ENCODE measurements at places on chromosomes 4 and X. TPM values are rescaled to one million over a fixed set of nuclear protein-coding genes. Genes with fewer than 3 reads are reported as not detected.

Gene NEXMIF
- 1.5 TPM for total RNA-seq

Gene BMPR1B
- total RNA-seq: 1.0 TPM

Gene UGT2B10
- not detected for total RNA-seq

Gene AFF2
- total RNA-seq: 2.2 TPM

Gene DNAAF6
- total RNA-seq: not detected

Gene PRKX
- 43.7 TPM for total RNA-seq

Gene MAOB
- 4.5 TPM for total RNA-seq

Gene F11
- not detected for total RNA-seq

Gene PPEF2
- not detected for total RNA-seq

Gene FOXR2
- not detected for total RNA-seq

Gene FAM9C
- not detected for total RNA-seq

Gene MAGEA6
- total RNA-seq: not detected

Gene GPM6B
- total RNA-seq: 6.6 TPM

Gene CCNA2
- total RNA-seq: 4.8 TPM

Gene TMEM31
- total RNA-seq: not detected

Gene RAB9B
- total RNA-seq: 2.1 TPM

DNA sequence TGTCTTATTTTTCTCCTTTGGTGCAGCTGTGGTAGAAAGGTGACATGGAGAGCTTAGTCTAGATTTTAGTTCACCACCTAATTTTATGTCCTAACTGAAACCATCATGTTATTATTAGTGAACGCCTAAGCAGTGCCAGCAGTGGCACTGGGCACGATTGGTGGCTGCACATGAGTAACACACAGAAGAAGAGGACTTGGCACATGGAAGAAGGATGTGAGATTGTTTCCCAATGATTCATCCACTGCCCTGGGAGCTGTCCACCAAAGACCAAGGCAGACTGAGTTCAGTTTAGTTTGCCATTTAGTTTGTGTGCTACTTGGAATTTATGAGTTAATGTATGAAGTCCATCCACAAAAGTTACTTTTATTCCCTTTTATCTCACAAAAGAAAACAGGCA, 68.1 kb upstream of the NAP1L5 start:
- DNase-seq: no peak

GRCh38 chrX:56762220-56762619, 33.2 kb downstream of the NBDY start:
- DNase-seq: no peak

GRCh38 chrX:80792205-80792604, 17.5 kb downstream of the BRWD3 start:
- no peak for DNase-seq

- no peak for DNase-seq
Measured at GRCh38 chr4:5157791-5158770, 106.8 kb downstream of the STK32B start.

GRCh38 chrX:153387987-153388721, 13.0 kb downstream of the PNMA6E start:
- DNase-seq: no peak

DNA sequence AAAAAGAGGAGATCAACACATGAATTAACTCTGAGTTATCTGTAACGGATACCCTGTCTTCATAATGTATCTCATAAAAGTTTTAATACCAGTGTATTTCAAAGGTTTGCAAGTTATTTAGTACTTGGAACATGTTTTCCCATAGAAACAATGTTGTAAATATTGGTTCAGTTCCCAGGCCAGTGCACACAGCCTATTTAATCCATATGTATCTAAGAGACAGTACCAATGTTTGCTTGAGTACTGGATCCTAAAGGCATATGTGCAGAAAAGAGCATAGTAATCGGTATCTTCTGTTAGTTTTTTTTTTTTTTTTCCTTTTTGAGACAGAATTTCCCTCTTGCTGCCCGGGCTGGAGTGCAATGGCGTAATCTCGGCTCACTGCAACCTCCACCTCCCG, 46.1 kb downstream of the SLIT2 start:
- DNase-seq: no peak

- no peak for DNase-seq
Measured at GRCh38 chrX:72038016-72038415, 93.7 kb downstream of the RTL5 start.

GRCh38 chr4:1300466-1301455, 11.1 kb downstream of the MAEA start:
- no peak for DNase-seq

- DNase-seq: no peak
Measured at GRCh38 chr4:93327346-93327745, 501.2 kb upstream of the ATOH1 start.

GRCh38 chrX:27619459-27619858, 29.3 kb downstream of the DCAF8L2 start:
- no peak for DNase-seq

GRCh38 chr4:36758312-36759178, 477.1 kb downstream of the DTHD1 start:
- DNase-seq: no peak

GRCh38 chr4:10951306-10951705, 266.7 kb upstream of the CLNK start:
- DNase-seq: no peak

- DNase-seq: no peak
Measured at GRCh38 chr4:122007016-122007415, 55.2 kb upstream of the TRPC3 start.

DNA sequence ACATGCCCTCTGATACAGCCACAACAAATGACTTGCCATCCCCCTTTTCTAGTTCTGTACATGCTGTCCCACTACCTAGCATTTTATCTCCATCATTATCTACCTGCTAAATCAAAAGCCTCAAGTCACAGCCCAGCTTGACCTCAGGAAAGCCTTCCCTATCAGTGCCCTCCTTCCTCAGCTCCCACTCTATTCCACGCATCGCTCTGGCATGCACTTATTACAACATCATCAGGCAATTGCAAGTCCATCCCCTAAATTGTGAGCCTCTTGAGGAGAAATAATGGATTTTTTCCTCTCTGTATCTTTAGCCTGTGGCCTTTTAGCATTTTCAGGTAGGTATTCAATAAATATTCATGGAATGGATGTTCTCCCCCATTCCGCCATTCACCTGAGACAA, 5.7 kb downstream of the ARL13A start:
- no peak for DNase-seq

DNA sequence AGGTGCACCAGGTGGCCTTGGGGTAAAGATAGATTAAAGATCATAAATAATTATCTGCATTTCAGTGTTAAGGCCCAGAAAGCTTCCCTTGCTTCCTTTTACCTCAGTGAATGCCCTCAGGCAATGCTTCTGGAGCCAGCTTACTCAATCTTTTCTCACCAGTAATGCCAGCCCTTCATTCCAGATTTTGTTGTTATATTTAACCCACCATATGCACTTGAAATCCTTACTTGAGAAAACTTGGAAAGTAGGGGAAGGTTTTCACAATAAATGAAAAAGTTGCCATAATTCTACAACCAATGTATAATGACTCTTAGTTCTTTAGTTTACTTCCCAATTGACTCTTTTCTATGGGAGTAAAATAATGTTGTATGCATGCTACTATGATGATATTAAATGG, 17.1 kb upstream of the PBDC1 start:
- no peak for DNase-seq

GRCh38 chrX:101659601-101660063, at the start of gene ARMCX2:
Gene ARMCX2 (minus strand): TSS chrX:101659850. CDS start chrX:101657588, 2,262 bp downstream.
- no peak for DNase-seq

GRCh38 chr4:109027016-109027500, 264.2 kb upstream of the ETNPPL start:
- no peak for DNase-seq

DNA sequence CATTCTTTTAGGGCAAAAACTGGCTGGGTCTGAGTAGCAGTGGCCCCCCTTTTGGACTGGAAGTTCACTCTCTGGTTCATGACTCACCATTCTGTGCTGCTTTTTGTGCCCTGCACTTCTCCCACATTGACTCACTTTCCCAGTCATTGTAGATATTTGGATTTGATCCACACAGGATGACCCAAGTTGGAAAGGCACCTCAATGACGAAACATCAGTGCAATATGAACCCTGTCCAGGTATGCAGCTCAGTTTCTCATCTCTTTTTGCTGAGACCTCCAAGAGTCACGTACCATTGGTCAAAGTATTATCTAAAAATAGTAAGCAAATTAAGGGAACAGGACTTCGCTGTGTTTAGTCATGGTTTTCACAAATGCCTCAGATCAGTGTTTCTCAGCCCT, 92.7 kb downstream of the CBLL2 start:
- no peak for DNase-seq

GRCh38 chr4:534101-534575, 35.1 kb downstream of the PIGG start:
- DNase-seq: no peak

- DNase-seq: no peak
Measured at GRCh38 chr4:5212255-5213013, 161.2 kb downstream of the STK32B start.

DNA sequence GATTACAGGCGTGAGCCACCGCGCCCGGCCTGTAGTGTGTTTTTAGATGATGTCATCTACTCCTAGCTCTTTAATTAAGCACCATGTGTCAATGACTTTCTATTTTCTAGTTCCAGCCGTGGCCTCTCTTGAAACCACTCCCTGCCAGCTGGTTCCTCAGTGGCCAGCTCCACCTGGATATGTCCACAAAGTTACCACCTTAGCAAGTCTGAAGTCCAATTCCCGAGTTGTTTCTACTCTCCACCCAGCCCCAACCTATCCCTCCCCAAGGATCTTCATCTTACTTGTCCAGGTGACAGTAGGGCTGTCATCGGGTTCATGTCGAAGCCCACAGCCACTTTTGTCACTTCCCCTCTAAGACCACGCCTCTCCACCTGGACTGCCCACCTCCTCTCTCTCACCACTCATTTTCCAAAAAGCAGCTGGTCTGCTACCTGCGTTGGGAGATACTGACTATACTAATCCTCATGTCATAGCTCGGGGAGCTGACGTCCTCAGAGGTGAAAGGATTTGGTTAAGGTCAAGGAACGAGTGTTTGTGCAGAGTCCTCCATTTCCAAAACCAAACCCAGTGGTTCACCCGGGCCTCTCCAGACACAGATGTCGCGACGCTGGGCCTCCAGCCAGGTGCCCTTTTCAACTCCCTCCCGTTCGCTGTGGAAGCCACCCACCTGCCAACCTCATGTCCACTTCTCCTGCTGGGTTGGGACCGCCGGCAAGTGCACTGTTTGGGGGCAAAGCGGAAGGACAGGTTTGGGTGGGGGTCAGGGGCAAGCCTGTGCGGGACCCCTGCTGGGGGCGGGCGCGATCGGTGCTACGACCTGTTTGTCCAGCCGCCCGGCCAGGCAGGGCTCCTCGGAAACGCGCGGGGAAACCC, 704 bp downstream of the FAM3A start:
- no peak for DNase-seq

DNA sequence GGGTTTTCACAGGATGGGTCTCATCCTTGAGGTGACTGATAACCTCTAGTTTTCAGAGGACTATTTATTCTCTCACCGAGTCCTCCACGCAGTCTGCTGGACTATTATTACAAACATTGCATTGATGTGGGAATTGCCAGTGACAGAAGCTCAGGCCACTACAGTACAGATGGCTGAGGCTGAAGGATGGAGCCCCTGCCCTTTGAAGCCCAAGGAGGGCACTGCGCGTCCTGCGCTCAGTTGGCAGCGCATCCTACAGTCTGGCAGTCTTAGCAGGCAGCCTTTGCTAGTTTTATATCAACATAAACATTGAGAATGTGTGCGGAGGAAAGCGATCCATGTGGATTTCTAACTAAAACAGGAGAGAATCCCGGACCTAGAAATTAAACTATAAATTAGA, 1.5 kb upstream of the RELL1 start:
- DNase-seq: no peak

DNA sequence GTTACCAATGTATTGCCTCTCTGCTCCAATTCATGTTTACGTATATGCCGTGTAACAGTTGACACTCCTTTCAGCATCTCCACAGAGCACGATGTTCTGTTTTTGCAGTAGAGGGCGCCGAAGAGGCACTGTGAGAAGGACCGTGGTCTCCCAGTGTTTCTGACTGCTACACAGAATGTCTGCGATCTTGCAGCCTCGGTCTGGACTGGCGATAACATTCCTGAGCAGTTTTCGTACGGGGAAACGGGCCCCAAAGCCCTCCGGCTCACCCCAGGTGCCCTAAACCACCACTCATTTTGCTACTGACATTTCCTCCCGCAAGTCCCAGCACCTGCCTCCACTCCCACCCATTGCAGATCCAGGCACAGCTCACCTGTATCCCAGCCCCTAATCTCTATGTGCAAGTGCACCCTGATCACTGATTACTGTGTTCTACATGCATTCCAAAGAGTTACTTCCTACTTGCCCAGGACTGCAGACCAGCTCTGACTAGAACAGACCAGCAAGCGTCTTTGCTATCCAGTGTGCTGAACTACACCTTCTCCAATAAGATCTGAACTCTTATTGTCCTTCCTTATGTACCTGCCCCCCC, 12.4 kb upstream of the NFXL1 start:
- no peak for DNase-seq

- no peak for DNase-seq
Measured at GRCh38 chr4:108152980-108153379, 15.8 kb downstream of the LEF1 start.

GRCh38 chr4:38943343-38943742, 75.7 kb downstream of the FAM114A1 start:
- no peak for DNase-seq

- no peak for DNase-seq
Measured at GRCh38 chr4:141660880-141661279, 24.5 kb downstream of the IL15 start.

DNA sequence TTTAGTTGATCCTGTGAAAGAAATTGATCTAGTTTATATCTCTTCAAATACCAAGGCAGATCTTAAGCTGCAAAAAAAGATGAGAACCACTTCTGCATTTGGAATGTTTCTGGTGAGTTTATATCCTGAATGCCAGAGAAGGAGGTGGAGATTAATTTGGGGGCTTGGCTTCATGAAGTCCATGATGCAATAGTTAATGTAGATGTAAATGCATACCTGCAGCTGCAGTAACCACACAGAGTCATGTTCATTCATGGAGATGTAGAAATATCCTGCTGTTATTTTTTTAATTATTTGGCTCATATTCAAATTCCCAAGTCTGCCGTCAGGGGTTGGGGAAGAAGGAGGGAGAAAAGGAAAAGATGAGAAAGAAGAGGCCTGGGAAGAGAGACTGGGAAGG, at the start of gene SULT1E1:
SULT1E1 (minus strand) TSS at position 94 of the 400 bp plus-strand sequence. CDS start 2,501 bp downstream, outside the sequence.
- DNase-seq: no peak

GRCh38 chr4:17985832-17986231, 35.7 kb downstream of the LCORL start:
- no peak for DNase-seq

- no peak for DNase-seq
Measured at GRCh38 chrX:46666831-46667230, 92.1 kb downstream of the SLC9A7 start.

Measured in suprapubic skin (tissue), 4 donors.